ENCODE measurements at places on chromosomes 7 and 10.

- no peak for DNase-seq
These were observed 20.5 kb upstream of the RASGEF1A start for GRCh38 chr10:43287056-43288007.

DNA sequence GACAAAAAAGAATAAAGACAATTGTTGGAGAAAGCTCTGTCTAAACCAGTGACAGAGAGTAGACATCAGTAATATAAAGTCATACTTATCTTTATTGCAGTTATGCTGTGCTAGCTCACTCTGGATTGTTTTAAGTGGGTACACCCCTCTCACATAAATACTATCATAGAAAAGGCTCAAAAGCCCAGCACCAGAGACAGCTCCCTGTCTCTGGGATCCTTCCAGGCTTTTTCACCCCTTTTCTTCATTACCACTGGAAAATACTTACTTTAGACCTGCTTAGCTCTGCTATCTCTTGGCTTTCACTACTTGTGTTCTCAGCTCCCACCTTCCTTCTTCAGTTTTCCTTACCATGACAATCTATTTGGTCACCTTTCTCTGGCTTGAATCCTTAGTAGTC lies 259.1 kb upstream of the MINDY3 start:
- DNase-seq = no peak

DNA sequence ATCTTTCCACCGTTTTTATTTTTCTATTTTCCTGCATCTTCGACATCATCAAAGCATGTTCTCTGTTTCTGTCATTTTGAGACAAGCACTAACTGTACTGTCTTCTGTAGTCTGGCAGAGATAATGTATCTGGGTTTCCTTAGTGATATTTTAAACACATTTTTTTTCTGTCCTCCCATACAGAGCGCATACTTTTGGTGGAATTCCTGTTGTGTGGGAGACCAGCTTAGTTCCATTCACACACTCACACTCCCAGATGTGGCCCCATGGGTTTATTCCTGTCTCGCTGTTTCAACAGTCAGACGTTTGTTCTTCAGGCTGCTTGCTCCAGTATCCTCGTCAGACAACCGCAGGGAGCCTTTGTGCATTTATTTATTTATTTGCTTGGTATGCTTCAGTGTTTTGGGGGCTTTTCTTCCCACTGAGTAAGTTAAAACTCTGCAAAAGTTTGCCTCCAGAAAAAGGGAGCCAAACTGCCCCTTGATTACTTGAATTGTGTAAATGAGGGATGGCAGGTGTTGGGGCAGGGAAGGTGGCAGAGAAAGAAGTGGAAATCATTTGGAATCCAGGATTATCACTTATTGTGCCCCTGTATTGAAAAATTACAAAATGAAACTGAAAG lies 456.8 kb upstream of the KLF6 start:
- DNase-seq = peak; percentile 83

DNA sequence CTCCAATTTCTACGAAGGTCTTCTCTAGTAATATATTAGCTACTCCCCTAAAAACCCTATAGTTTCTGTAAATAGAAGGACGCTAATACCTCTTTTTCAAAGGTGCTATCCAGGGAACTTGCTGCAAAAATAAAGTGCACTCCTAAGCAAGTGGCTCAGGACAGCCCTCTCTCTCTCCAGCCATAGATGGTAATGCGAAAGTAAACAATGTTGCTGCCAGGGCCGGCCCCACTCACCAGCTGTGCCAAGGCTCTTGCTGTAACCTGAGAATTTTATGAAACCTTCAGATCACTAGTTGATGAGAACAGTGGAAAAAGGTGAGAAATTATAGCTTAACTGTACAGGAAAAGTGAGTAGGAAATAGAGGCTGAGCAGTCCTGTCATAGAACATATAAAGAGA lies 10.9 kb upstream of the TAS2R39 start:
- DNase-seq = peak; percentile 56
